ENCODE measurements at places on chromosomes 7 and 10. TPM values are rescaled to one million over a fixed set of nuclear protein-coding genes. Genes with fewer than 3 reads are reported as not detected.

DNA sequence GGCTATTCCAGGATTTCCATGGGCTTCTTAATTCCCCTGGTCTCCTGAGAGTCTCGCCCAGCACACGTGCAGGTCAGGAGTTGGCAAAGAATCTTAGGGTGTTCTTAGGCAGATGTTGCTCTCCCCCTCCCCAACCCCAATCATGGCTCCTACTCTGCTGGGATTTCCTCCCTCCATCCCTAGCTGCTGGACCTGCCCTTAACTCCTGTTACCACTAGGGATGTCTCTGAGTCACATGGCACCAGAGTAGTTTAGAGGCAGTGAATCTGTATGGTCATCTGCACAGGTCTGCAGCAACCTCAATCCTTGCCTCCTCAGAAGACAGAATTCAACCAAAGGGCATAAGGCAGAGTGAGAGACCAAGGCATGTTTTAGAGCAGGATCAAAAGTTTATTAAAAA lies 51.8 kb upstream of the CHST3 start:
- no peak for DNase-seq

DNA sequence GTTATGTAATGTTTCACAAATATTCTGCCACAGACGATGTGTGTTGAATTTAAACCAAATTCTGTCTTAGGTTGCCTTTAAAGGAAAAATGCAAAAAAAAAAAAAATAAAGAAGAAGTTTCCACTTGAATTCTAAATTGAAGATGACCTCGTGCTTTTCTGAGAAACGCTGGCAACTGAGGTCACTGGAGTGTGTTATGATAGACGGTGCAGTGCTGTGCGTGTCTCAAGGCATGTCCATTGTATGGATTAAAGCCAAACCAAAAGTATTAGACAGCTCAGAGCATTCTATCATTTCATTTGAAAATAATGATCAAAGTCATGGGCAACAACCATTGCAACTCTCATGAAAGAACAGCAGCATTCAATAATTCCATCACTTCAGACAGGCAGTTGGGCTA lies 483.9 kb downstream of the GRM8 start:
- DNase-seq, result no peak

DNA sequence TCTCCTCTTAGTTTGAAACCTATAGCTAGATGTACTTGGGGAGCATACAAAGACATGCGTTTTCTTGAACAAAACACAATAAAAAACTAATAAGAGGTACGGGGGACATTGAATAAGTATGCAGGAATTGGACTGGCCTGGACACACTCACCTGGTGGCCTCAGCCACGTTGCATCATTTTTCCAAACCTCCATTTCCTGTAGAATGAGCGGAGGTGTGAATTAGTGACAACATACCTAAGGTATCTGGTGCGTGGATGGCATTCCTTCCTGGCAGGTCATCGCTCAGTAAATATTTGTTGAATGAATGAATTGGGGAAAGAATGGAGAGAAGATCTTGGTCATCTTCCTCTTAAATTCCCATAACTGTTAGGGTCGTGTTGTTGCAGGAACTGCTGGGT lies 103.2 kb upstream of the CTBP2 start:
- DNase-seq, result no peak

The EGR2 gene
- 3.4 TPM for total RNA-seq

The CFAP46 gene
- 0.29 TPM for total RNA-seq

DNA sequence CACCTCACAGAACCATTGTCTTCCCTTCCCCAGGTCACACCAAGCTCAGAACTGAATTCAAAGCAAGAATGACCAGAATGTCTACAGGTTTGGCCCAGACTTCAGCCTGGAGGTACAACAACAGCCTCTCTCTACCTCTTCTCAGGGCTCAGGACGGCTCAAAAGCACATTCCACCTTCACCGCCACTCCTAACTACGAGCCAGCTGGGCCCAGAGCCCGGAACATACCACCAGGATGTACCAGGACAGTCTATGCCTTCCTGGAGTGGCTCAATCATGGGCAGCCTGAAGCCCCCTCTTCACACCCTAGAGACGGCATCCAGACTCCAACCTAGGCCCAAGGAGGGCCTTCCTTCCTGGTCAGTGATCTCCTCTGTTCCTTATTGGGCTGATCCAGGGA lies 41.6 kb downstream of the ANXA8 start:
- no peak for DNase-seq

DNA sequence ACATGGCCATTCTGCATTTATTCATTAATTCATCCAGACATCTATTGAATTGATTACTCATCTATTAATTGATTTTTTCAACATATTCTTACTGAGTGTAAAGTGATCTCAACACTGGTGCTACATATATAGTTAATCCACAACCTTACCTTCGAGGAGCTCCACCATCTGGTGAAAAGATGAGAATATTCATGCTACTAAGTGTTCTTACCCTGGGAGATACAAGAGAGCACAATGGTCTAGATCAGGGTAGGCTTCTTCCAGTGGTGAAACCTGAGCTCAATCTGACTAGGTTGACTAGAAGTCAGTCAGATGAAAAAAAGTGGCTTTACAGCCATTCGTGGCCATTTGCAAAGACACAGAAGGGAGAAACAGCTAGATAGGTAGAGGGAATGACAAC lies 507.4 kb downstream of the ANKRD7 start:
- DNase-seq, result no peak

The DDC gene
- not detected for total RNA-seq

All from uterus (tissue), 4 donors.